ENCODE measurements at places on chromosomes 1 and 21.

- no peaks in the 10 kb centered on the region for H3K27me3 ChIP-seq
- H3K36me3 ChIP-seq = no peaks in the 10 kb centered on the region
- H3K4me3 ChIP-seq = no peak overlapping the region
- DNase-seq = no peak
- peaks cover 8% of the 10 kb centered on the region for H3K4me1 ChIP-seq
These were observed 45.0 kb upstream of the RASAL2 start for GRCh38 chr1:178048883-178049282.

GRCh38 chr1:23743287-23744152 is at the start of gene ELOA:
Gene ELOA (plus strand): TSS chr1:23743471. CDS start chr1:23743504, 33 bp downstream.
- peak within 1 kb of the TSS; percentile 75 for H3K4me3 ChIP-seq
- H3K36me3 ChIP-seq = no peaks in the 10 kb centered on the region
- DNase-seq = peak; percentile 88
- no peaks in the 10 kb centered on the region for H3K27me3 ChIP-seq

- H3K4me1 ChIP-seq = no peaks in the 10 kb centered on the region
- DNase-seq = peak; percentile 26
- H3K27me3 ChIP-seq = no peaks in the 10 kb centered on the region
- no peak overlapping the region for H3K27ac ChIP-seq
These were observed 115.8 kb upstream of the ZNF678 start for GRCh38 chr1:227447531-227447990.

- H3K4me3 ChIP-seq = no peak overlapping the region
- DNase-seq = no peak
- peaks cover 15% of the 10 kb centered on the region for H3K4me1 ChIP-seq
- no peak overlapping the region for H3K27ac ChIP-seq
- H3K27me3 ChIP-seq = no peaks in the 10 kb centered on the region
- no peaks in the 10 kb centered on the region for H3K36me3 ChIP-seq
These were observed 5.7 kb upstream of the PPM1J start for GRCh38 chr1:112720800-112721199.

DNA sequence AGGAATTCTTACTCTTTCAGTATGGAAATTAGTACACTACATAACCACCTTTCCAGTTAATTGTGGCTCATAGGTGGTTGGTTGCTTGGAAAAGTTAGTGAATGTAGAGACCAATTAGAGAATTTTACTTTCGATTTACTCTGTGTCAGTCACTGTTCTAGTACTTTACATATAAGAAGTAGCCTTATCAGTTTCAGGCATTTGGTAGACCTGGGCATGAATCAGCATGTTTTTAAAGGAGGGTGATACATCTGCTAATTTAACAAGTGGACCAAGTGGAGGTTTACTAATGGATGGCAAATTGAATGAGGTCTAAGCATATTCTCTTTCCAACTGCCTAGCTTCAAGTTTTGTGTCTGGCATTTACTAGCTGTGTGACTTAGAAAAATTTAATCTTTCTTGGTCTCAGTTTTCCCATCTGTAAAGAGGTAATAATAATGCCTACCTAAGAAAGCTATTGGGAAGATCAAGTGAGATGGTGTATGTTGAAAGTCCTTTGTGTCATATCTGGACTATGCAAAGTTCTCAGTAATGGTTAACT is 1158.6 kb downstream of the PLA2G4A start:
- H3K36me3 ChIP-seq = no peaks in the 10 kb centered on the region
- no peak overlapping the region for H3K27ac ChIP-seq
- no peak overlapping the region for H3K4me3 ChIP-seq
- H3K27me3 ChIP-seq = no peaks in the 10 kb centered on the region
- no peaks in the 10 kb centered on the region for H3K4me1 ChIP-seq

DNA sequence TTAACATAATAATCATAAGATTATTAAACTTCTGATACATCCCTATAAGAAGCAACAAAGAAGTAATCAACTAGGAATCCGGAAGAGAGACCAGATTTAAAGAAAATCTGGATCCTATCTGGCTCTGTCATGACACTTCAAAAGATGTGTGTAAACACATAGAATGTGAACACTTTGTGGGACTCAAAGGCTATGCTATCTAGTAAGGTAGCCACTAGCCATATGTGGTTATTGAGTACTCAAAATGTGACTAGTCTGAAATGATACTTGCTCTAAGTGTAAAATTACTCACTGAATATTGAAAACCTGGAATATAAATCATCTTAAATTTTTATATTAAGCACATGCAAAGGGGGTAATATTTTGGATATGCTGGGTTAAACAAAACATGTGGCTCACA is 8.7 kb downstream of the FUBP1 start:
- H3K4me1 ChIP-seq = peaks cover 5% of the 10 kb centered on the region
- no peaks in the 10 kb centered on the region for H3K27me3 ChIP-seq
- H3K36me3 ChIP-seq = peaks cover 13% of the 10 kb centered on the region
- DNase-seq = no peak
- no peak overlapping the region for H3K27ac ChIP-seq
- H3K4me3 ChIP-seq = no peak overlapping the region

GRCh38 chr1:236489710-236490377 is 33.9 kb upstream of the LGALS8 start:
- H3K27me3 ChIP-seq = no peaks in the 10 kb centered on the region
- peak; percentile 84 for DNase-seq
- H3K36me3 ChIP-seq = no peaks in the 10 kb centered on the region
- no peak overlapping the region for H3K27ac ChIP-seq
- H3K4me3 ChIP-seq = no peak overlapping the region
